ENCODE measurements at places on chromosomes 6 and 20.

- DNase-seq, result peak; percentile 17
Observed at GRCh38 chr6:2857580-2858337, 16.1 kb upstream of the SERPINB1 start.

DNA sequence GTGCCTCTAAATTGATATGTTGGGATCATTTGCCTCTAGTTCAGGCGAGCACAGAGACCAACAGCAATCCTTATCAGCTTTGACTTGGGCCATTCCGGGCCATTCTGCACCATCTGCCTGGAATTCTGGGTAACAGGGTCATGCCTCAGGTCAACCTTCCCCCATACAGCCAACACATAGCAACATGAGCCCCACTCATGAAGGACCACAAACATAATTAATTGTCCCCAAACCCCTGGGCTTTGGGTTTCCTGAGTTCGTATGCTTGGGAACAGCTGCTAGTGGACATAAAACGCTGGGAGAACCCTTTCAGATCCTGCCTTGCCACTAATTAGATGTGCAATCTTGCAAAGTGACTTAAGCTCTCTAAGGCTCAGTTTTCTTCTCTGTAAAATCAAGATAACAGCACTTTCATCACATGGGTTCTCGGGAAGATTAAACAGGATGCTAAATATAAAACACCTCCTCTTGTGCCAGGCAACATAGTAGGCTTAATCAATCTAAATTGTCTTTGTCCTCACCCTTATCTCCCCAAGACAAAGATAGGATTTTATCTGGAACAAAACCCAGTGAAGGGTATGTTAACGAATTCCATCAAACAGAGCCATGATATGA lies 426.5 kb downstream of the CD83 start:
- no peak for DNase-seq

DNA sequence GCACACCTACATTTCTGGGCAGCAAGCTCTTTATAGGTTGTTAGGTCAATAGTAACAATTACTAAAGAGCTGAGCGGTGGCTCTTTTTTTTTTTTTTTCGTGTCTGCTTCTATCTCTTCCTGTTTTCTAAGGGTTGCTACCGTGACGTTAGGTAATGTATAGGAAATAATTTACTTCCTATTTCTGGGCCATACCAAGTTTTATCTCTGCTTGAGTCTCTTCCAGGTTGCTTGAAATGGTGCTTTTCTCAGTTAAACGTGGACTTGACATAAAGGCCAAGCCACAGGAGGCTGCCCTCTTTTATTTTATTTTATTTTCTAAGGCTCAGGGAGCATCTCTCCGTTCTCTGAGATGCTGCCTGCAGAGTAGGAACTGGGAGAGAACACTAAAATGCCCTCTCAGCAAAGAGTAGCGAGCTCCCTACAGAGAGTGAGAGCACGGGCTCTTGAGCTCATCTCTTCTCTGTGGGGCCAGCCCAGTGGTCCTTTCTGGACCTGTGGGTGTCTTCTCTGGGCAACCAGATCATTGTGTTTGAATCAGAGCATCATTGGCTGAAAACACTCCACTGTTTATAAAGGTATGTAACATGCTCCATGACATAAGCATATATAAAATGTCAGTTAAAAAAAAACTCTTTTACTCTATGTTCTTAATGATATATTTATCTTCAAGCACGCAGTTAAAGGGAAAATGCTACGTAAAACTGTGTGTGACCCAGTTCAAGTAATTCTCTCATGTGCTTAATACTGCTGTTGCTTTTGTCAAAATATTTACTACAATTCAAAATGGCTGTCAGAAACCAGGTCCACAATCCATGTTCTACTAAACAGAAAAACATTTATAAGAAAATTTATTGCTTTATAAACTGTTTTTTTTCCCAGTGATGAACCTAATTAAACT lies at the start of gene ZNF831:
Gene ZNF831 (plus strand): TSS at position 191 of the 900 bp plus-strand sequence. CDS start 27,199 bp downstream, outside the sequence.
- DNase-seq, result peak; percentile 69

GRCh38 chr6:131223416-131223815 lies 88.1 kb downstream of the AKAP7 start:
- DNase-seq, result no peak

- DNase-seq, result no peak
Observed at GRCh38 chr6:39794231-39794630, 2.1 kb downstream of the DAAM2 start.

DNA sequence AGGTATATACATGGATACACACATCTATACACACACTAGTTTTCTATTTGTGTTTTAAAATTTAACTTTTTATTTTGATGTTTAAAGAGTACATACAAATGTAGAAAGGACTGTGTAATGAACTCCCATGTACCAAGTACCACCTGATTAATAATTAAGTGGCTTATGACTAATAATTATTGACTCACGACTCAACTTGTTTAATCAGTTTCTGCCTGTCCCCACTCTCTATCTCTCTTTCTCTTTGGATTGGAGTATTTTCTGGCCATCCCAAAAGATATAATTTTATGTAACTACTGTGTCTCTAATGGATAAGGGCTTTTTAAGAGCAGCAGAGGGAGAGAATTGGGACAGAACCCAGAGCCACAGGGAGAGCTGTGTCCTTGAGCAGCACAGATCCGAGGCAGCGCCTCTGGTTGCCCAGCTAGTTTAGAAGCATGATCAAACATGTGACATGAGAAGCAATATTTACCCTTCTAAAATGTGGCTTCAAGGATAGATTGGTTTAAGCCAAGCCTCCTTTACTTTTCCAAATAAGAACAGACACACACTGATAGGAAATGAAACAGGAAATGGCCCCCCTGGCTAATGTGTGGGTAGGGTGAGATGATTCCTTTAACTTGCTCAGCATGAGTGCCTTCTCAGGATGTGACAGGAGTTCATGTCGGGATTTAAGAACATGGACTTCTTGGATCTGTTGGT lies 81.0 kb downstream of the ERMARD start:
- no peak for DNase-seq

DNA sequence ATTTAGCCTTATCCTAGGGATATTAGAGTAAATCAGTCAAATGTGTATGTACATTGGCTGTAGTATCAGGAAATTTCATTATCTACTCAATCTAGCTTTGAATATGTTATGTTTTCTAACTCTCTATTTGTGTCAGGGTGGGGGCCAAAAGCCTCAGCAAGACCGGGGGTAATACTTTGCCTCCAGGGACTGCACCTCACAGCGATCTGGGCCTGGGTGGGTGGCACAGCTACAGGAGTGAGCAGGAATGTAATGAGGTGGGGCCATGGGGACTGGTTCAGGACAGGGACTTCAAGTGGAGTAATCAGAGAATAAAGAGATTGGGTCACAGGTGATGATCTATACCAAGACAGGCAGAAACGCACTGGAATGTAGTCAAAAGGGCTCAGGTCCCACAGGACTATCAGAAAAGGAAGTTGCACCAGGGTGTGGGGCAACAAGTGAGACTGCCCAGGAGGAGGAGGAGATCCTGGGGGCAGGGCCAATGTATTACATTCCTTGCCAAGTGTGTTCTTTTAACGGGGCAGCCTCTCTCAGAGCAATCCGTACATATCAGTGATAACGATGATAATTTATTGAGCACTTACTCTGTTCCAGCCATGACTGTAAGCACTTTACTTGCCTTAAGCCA lies 54.0 kb downstream of the PIGU start:
- DNase-seq, result peak; percentile 64

- DNase-seq, result no peak
Observed at GRCh38 chr20:60837173-60837770, 414.8 kb upstream of the CDH4 start.

DNA sequence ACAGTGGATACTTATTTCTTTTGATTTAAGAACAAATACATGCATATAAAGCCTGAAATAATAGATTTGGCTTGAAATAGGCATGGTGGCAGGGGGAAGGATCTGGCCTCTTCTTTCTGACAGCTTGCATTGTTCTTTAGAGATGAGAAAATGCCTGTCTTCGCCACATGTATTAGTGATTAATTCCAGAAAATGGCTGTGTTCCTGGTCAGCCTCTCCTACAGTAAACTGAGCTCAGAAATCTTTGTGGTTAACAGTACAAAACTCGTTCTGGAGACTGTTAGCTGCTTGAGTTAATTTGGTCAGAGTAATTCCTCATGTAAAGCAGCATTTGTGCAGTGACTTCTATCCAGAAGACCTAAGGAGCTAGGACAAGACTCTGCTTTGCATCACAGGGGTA lies 151.5 kb downstream of the EYA4 start:
- no peak for DNase-seq

- DNase-seq, result peak; percentile 41
Observed at GRCh38 chr6:41940759-41941279, 789 bp downstream of the CCND3 start.

GRCh38 chr20:19552221-19553180 lies 205.6 kb upstream of the RIN2 start:
- DNase-seq, result no peak

DNA sequence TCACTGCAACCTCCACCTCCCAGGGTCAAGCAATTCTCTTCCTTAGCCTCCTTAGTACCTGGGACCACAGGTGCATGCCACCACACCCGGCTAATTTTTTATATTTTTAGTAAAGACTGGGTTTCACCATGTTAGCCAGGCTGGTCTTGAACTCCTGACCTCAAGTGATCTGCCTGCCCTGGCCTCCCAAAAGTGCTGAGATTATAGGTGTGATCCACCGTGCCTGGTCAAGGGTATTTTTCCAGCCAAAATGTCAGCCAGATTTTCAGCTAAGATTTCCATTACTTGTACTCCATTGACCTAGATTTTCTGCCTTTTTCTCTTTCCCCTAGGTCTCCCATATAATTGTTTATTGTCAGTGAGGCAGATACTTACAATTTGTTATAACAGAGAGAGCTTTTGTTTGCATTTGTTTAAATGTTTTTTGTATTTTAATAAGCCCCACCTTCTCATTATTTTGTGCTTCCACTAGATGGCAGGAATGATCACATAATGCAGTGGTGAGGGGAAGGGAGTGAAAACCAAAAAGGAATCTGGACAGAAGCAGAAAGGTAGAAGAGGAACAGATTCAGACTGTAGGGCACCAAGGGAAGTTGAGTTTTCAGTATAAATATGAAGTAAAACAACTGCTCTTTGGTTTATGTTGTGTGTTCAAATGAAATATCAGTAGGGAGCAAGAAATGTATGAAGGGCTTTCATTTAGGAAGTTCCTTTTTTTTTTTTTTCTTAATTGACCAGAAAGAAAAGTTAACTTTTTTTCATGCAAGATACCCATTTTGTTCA lies 29.7 kb downstream of the RPF2 start:
- peak; percentile 48 for DNase-seq
